ENCODE measurements at places on chromosomes 6 and 20.

GRCh38 chr6:41940759-41941279 lies 789 bp downstream of the CCND3 start:
- DNase-seq, result no peak

DNA sequence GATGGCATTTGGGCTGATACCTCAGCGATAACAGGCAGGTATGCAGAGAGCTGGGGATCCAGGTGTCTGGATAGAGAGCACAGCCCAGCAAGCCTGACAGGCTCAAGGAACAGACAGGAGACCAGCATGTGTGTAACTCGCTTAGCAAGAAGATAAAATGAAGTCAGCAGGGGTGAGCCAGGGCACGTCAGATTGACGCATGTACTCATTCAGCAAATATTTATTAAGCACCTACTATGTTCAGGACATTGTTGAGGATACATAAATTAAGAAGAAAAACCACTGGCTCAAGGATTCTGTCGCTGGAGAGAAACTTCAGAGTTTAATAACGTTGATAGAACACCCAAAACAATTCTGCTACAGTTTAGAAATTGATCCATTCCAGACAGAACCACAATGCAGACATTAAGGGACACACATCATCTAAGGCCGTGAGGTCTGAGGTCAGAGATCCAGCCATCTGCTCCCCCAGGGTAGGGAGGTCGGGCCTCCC lies 1.0 kb upstream of the DUSP22 start:
- DNase-seq, result peak; percentile 17

DNA sequence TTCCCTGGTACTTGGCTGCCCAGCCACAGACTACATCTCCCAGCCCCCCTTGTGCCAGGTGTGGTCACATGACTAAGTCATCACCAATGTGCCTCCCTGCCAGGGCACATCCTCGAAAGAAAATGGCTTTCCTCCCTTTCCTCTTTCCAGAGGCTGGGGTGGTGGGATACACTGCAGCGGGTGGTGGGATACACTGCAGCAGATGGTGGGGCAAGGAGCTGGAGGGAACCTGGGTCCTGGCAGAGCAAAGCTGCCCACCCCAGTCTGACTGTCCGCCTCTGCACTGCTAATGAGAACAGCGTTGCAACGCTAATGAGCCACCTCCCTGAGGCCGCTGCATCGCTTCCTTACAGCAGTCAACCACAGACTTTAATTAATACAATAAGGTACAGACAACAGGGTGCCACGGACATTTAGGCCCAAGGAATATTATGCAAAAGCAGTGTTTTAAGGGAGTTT lies 125.3 kb downstream of the PREX1 start:
- no peak for DNase-seq

DNA sequence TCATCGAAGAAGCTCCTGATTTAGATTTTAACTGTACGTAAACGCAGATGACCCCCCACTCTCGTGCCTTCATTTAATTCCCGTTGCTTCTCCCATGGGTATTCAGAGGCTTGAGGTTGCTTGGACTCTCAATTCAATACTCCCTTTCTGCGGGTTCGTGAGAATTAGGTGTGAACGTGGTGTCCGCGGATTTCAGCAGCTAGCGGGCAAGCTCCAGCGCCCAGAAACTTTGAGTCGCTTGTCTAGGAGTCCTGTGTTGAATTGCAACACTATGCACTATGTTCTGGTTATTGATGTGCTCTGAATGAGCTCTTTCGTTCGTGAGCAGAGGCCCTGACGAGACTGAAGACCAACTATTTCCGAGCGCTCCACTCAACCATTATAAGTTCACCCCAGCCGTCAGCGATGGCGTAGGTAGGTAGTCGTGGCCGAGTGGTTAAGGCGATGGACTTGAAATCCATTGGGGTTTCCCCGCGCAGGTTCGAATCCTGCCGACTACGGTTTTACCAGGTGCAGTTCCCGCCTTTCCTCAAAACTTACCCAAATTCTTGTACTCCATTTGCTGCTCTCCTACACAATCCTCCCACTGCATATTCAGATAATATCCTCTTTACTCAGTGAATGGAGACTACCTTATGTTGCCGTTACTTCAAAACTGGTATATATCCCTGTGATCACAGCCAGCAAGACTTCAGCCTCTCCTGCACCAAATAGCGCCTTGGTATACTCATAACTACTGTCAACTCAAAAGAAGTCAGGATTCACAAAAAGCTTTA lies 72.6 kb upstream of the ZNF184 start:
- no peak for DNase-seq

DNA sequence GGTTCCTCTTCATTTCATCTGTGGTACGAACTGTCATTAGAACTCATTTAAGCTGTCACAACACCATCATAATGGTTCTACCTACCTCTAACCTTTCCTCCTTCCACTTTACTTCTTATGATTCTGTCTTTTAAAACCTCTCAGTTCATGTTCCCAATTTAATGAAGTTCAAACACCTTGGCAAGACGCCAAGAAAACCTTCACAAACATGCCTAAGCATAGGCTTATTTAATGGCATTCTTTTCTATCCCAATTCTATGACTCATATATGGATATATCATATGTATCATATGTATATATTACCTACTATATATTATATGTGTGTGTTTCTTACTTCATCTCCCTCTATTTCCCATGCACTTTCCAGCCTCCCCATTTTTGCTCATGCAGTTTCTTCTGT lies 283.4 kb upstream of the TBX18 start:
- no peak for DNase-seq

DNA sequence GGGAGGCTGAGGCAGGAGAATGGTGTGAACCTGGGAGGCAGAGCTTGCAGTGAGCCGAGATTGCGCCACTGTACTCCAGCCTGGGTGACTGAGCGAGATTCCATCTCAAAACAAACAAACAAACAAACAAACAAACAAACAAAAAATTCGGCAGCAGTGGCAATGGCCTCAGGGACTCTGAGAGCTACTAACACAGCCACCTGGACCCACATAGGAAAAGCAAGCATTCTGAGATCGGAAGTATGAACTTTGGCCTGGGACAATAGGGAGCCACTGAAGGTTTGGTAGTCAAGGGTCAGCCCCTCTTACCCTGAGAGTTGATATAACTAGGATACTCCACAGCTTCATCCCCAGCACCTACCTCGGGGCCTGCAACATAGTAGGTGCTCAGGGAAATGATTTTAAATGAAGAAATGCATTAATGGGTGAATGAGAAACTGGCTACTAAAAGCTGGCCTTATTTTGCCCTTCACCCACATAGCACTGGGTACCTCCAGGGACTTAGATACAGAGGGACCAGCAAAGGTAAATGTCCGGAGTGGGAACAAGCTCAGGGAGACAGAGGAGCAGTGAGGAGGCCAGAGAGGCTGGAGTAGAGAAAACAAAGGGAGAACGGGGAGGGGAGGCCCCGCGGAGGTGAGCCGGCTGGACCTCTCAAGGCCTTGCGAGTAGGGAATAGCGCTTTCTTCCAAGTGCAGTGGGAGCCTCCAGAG lies 46.6 kb upstream of the PTGIS start:
- no peak for DNase-seq

All from hematopoietic multipotent progenitor cell (in vitro differentiated cells).